Stimulated activated CD4-positive, alpha-beta T cell treated with anti-CD3 and anti-CD28 coated beads, Interleukin-4, amount 100 ng/mL, for 48 hours (primary cell): ENCODE measurements at places on chromosomes 12 and 14.

DNA sequence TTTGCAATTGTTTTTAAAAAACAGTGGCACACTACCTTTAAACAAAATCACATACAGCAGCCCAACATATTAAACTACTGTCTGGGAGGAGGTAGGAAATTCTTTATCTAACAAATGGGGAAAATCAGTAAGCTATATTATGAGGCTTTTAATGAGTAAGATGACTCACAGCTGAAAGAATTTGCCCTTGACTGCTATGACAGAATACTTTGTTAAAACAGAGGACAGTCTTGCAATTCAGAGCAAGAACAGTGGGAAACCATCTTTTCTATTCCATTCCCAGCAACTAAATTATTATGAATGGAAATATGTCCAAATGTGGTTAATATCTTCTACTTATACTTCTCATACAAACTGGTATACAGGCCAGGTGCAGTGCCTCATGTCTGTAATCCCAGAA is 49.2 kb upstream of the SGPP1 start:
- DNase-seq = no peak

DNA sequence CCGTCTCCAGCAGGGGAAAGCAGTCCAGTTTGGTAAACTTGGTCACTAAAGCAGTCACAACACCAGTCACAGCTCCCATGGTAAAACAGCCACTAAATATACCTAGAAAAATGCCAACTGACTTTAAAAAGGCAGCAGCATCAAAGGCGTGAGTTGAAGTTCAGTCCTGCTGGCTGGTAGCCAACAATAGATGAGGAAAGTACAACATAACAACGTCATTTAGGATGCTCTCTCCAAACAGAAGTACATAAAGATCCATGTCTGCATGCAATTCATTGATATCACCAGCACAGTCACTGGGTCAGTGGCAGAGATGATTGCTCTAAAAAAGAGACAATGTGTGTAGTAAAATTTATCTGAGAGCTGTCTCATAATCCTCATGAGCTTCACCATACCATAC is 59.3 kb upstream of the TMPO start:
- no peak for DNase-seq

GRCh38 chr14:65356327-65356836 is 56.1 kb upstream of the FUT8 start:
- DNase-seq = no peak

- DNase-seq = no peak
Observed at GRCh38 chr12:52370926-52371608, 3.8 kb upstream of the KRT85 start.

- no peak for DNase-seq
Observed at GRCh38 chr14:37139710-37140109, 32.7 kb downstream of the SLC25A21 start.

DNA sequence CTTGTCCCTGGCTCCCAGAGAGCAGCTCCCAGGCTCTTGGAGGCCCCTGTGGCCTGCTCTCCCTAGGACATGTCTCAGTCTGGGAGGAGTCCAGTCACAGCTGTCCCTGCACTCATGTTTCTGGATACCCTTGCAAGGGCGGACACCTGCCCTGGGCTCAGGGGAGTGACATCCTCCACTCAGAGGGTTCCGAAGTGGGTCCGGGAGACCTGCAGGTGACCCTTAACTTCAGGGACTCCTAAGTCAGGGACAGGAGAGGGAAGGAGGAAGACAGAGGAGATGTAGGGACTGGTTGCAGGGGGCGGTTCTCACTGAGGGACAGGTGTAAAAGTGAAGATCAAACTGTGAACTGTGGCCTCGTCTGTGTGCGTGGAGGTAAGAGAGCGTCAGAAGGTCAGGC is 37.6 kb downstream of the CACNA2D4 start:
- no peak for DNase-seq

- no peak for DNase-seq
Observed at GRCh38 chr12:91836264-91836663, 309.4 kb downstream of the BTG1 start.

- no peak for DNase-seq
Observed at GRCh38 chr12:101941306-101942249, 64.2 kb downstream of the DRAM1 start.

- DNase-seq = peak; percentile 47
Observed at GRCh38 chr14:90398315-90398839, 1.5 kb downstream of the CALM1 start.

- DNase-seq = no peak
Observed at GRCh38 chr12:71652656-71653055, 11.0 kb downstream of the ZFC3H1 start.

DNA sequence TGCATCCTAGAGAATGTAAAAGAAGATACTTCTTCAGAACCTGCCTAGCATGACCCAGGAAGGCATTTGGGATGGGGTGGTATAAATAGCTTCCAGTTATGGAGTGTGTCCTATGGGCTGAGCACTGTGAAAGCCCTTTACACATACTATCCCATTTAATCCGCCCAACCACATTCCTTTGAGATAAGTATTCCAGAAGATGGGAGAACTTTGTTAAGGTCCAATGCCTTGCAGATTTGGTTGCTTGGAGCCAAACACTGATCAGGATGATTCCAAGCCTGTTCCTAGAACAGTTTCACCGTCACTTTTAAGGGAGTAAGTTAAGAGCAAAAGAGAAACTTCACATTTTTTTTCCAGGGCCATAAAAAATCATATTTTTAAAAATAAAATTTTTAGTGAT is 82.5 kb upstream of the CLMN start:
- no peak for DNase-seq

DNA sequence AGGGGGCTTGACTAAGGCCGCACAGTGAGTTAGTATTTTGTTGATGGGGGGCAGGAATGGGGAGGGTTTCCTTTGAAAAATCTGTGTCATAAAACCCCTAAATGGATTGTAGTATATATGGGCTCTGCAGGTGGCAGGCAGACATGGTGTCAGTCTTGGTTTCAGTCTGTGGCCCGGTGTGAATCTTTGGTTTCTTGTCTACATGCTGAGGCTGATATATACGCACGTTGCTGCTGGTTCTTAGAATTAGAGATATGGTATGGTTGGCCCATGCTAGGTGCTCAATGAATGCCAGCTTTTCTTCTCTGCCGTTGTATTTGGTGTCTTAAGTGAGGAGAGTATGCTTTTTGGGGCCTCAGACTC is 73.1 kb downstream of the TSPAN9 start:
- DNase-seq = no peak

DNA sequence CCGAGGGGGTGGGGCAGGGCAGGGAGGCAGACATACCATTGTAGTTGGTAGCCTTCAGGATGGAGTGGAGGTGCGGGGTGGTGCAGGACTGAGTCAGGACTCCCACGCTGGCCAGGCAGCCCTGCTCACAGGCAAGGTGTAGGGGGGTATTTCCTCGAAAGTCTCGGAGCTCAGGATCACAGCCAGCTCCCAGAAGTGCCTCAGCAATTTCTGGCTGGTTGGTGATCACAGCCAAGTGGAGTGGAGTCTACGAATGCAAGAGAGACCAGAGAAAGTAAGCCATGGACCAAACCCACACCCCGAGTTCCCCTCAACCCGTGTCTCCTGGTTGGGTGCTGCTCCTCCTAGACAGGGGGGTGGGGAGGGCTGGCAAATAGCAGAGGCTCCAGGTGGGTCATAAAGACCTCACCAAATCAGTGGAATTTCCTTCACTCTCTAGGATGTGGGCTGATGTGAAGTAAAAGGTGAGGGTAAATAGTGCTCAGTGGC is 1.4 kb downstream of the NFKBIA start:
- DNase-seq = peak; percentile 33

DNA sequence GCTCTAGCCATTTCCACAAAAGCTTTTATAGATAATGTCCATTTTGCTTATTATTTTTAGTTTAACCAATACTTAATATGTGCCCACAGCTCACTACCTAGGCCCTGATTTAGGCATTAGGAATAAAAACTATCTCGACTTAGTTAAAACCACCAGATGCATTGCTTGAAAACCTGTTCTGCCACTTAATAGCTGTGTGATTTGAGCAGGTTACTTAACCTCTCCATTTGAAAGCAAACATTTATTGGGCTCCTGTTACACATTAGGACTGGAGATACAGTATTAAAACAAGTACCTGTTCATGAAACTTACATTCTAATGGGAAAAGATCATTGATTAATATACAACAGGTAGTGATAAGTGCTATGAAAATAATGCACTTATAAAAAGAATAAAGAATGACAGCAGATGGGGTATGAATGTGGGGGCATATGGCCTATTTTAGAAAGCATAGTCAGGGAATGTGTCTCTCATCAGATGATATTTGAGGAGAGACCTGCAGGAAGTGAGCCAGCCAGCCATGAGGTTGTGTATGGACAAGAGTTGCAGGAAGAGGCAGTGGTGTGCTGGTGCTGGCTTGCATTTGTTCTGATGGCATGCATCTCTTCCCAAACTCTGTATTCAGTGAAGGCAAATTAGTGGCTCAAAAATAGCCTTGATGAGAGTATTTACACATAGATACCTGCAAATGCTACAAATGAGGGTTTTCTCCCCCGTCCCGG is 34.3 kb downstream of the NOPCHAP1 start:
- no peak for DNase-seq

- DNase-seq = no peak
Observed at GRCh38 chr14:89265234-89265633, 151.8 kb downstream of the FOXN3 start.

- no peak for DNase-seq
Observed at GRCh38 chr12:70154960-70155589, 88.2 kb upstream of the CNOT2 start.

GRCh38 chr12:97567619-97568110 is 105.1 kb downstream of the RMST start:
- DNase-seq = no peak

DNA sequence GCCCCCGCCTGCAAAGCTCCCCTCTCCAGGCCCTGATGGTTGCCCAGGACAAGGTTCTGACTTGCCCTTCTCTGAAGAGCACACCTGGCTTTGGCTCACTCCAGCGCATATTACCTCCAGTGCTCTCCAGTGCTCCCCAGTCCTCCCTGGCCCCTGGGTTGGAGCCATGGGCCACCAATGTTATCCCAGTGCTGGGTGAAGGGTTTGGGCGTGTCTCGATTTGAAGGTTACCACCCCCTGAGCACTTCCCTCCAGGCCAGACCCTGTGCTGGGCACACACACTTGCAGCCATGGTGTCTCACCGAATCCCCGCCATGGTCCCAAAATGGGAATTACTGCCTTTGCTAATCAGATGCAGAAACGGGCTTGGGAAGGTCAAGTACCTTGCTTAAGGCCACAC is 11.1 kb downstream of the RITA1 start:
- DNase-seq = no peak

GRCh38 chr14:75636100-75636692 is 24.5 kb downstream of the ERG28 start:
- no peak for DNase-seq

DNA sequence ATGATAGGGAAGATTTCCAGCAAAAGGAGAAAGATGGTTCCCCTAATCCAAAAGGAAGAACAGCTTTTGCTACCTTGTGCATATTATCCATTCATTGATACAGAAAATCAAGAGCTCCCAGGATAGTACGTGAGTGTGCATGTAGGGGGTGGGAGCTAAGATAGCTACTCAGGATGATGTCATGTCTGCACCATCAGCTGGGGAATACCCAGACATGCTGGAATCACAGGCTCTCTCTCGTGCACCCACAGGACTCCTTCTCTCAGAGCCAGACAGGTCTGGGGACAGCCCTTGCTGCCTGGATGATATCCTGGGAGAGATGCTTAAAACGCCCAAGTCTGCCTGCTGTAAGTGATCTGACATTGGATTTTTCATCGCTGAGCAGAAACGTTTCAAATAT is 38.9 kb downstream of the FOXN3 start:
- DNase-seq = no peak

DNA sequence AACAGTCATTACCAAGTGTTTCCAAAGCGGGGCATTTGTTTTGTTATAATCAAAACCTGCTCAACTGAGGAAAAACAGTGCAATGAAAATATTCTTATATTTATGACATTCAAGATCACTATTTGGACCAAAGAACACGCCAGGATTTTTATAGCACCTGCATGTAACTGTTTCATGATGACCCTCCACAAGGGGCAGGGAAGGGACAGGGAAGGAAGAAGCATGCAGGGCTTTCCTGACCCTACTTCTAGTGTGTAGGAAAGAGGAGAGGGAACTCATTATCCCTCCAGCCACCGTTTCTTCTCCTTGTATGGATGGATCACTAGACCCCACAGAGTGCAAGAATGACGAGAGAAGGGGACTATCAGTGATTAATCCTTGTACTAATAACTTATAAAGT is 49.4 kb downstream of the SPPL3 start:
- DNase-seq = no peak

GRCh38 chr12:88469154-88469553 is 111.1 kb downstream of the KITLG start:
- DNase-seq = no peak

- no peak for DNase-seq
Observed at GRCh38 chr12:115872919-115873357, 404.6 kb downstream of the MED13L start.

- DNase-seq = no peak
Observed at GRCh38 chr14:94113490-94113889, 3.0 kb downstream of the IFI27 start.

- DNase-seq = no peak
Observed at GRCh38 chr12:75658901-75659823, 147.8 kb upstream of the KRR1 start.

DNA sequence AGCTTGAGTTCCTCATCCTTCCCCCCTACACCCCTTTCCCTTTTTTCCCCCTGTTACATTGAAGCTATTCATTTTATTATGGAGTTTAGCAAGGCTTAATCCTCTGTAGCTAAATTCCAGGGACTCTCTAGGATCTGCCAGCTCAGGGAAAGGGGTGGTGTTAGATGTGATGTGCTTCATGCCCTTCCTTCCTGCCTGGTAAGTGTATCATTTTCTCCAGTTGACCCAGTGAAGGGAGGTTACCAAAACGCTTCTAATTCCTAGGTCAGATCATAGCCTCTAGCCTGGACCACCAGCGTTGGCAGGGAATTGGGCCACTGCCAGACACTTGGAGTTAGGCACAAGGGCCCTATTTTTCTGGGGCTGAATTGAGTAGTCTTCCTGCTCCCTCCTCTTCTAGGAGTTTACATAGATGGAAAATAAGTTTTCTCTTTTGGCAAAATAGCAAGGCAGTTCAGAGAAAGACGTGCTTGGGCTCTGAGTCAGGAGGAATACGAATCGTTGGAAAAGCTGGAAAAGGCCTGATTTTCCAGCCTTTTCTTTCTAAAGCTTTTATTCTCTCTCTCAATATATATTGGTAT is 88.3 kb downstream of the NPAS3 start:
- no peak for DNase-seq

- no peak for DNase-seq
Observed at GRCh38 chr14:77141214-77142004, at the start of gene ZDHHC22. TSS of gene ZDHHC22 (minus strand) at chr14:77141791. CDS start at chr14:77139738, 2,053 bp downstream.
